ENCODE measurements at places on chromosomes 1 and 21.

DNA sequence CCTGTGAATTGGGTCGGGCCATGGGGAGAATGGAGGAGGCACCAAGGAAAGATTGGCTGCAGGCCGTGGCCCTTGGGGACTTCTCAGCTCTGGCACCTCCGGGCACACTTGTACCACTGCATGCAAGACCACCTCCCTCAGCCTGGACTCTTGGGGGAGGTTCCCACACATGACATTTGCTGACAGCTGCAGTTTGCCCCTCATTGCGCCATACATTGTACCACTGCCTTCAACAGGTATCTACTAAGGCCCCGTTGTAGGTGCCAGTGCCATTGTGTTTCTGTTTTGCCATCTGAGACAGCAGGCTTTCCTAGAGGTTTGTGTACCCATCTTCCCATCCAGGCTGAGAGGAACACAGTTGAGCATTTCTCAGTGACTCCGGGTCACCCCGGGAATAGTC lies 159.4 kb upstream of the TMEM51 start:
- DNase-seq = no peak

GRCh38 chr1:163570071-163570470 lies 248.3 kb downstream of the NUF2 start:
- DNase-seq = no peak

GRCh38 chr1:21514245-21514644 lies 5.0 kb downstream of the ALPL start:
- no peak for DNase-seq

DNA sequence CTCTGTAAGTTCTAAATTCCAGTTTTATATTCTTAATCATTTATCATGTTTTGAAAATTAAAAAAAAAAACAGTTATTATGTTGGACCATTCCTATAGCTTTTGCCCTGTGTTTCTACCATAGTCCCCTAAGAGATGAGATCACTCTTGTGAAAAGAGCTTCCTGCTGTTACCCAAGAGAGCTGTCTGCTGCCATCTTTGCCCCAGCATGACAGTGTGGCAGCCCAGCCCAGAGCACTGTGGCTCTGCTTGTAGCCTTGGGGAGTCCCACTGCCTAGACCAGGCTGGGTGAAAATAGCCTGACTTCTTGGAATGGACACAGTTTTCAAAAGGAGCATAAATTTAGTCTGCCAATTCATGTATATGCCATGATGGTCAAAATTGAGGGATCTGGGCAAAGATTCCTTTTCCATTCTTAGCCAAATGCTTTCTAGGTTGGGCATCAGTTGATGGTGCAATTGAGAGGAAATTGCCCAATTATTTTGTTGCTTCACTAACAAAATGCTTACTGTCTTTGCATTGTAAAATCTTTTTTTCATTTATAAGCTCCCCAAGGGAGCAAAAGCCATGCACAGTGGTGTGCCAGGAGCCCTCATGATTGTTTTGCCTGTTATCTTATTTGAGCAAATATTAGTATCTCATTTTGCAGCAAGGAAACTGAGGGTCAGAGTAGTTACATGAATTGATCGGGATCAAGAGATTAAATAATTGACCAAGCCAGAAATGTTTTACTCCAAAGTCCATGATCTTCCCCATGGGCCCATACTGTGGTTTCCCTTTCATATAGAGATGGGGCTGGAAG lies 72.8 kb downstream of the ETS2 start:
- no peak for DNase-seq

DNA sequence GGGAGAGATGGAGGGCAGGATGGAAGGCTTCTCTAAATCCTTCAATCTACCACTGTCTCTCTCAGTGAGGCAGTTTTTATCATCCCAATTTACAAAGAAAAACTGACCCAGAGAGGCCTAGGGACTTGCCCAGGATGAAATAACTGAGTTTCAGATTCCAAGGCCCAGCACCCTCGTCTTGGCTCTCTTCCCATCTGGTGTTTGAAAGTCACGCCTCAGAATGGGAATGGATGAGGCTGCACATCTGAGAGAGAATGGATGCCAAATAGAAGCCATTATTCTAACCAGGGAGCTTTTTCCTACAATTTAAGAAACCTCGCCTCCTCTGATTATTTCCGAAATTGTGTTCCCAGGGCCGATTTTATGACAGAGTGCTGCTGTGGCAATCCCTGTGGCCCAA lies 10.6 kb upstream of the KCNN3 start:
- no peak for DNase-seq

DNA sequence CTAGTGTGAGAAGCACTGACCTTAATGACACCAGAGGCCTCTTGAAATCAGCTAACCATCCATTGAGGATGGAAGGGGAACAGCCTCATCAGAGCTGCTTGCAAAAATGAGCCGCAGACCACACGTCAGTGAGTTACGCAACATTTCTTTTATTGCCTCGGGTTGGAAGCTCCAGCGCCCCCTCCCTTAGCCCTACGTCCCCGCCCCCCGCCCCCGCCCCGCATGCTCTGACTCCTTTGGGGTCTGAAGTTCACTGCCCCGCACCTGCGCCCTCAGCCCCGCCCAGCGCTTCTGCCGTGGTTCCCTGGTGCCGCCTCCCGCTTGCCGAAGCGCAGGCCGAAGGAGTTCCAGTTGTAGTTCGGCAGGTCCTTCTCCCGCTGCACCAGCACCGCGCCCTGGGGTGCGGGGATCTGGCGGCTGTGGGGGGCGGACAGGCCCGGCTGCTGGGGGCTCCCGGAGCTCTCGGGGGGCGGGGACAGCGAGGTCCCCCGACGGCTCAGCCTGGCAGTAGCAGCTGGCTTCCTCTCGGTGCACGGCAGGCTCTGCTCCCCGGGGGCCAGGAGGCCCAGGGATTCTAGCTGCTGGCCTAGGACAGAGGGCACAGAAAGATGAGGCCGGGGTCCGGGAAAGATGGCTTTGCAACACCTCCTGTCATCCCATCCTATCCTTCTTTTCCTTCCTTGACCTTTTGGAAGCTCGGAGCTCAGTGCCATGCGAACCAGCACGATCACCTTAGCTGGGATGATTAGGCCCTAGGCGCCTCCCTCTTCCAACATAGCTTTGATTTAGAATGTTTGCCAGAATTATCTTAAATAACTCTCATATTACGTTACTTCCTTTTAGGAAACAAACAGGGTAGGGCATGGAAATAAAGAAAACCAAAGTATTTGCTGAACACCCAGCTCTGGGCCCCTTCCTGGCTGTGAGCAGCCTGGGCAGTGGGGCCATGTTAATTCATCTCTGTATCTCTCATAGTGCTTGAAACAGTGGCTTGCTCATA lies 5.8 kb downstream of the KISS1 start:
- no peak for DNase-seq

GRCh38 chr1:174072581-174072980 lies 50.4 kb upstream of the RC3H1 start:
- no peak for DNase-seq

- no peak for DNase-seq
These were observed 18.0 kb downstream of the PTPRU start for GRCh38 chr1:29254346-29254745.

DNA sequence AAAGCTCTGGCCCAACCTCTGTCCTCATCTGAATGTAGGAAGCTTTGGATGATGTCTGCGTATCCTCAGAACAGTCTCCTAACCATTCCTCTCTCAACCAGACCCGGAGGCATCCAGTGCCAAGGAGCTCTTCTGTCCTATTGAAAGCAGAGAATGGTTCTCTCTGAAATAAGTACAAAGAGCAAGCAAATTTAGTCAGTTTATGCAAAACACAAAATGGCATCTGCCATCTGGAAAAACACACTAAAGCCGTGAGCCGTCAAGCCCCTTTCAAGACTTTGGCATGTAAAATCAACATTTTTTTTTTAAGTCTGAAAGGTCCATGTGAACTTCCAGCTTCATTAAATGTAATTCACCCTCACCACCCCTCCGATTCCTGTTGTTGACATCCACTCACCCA lies 21.7 kb upstream of the PROX1 start:
- no peak for DNase-seq

DNA sequence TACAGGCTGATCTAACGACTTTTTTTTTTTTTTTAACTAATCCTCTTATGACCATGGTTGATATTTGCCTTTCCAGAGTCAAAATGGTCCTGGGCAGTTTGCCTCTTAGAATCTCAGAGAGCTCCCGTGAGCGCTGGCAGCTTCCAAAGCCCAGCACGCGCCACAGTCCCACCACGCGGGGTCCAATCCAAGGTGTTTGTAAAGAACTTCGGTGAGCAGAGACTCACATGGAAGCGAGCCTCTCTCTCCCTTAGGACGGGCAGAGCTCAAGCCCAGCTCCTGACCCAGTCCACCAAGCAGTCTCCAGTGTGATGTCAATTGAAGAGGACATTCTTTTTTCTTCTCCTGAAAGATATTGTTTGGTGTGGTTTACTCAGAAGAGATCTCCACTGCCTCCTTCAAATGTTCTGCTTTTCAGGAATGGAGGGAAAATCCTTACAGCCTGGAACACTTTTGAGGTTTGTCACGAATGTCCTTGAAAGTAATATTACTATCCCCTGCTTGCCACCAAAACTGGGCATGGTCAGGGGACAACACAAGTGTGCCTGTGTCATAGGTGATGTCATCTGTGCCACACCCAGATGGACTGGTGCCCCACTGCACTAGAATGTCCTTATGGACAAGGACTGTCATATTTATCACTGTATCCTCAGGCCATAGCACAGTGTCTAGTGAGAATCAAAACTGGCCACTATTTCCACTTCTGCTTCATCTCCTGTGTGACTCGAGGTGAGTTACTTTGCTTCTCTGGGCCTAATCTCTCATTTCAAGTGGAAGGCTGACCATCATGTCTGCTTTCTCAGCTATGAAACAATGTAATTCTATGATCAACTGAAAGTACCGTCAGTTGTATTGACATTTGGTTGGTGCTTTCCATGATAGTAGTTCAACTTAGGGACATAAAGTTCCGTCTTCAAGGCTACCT lies 97.4 kb upstream of the EDEM3 start:
- no peak for DNase-seq

GRCh38 chr1:21490774-21491487 lies 18.3 kb upstream of the ALPL start:
- no peak for DNase-seq

GRCh38 chr1:2480236-2480985 lies 4.3 kb downstream of the PLCH2 start:
- no peak for DNase-seq

DNA sequence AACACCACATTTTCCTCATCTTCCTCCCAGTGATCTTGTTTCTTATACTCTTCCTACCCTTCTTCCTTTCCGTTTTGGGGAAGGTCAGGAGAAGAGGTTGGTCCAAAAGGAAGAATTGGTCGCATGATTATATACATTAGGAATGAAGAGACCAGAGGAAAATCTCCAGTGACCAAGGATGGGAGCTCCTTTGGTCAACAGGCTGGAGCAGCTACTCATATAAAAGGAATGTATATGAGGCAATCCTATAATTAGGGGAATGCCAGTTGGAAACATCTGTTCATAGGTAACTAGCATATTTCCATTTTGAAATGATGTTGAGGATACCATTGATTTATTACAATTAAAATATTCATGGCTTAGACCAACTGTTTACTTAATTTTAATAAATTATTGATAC lies 114.5 kb downstream of the LRRC40 start:
- DNase-seq = no peak

DNA sequence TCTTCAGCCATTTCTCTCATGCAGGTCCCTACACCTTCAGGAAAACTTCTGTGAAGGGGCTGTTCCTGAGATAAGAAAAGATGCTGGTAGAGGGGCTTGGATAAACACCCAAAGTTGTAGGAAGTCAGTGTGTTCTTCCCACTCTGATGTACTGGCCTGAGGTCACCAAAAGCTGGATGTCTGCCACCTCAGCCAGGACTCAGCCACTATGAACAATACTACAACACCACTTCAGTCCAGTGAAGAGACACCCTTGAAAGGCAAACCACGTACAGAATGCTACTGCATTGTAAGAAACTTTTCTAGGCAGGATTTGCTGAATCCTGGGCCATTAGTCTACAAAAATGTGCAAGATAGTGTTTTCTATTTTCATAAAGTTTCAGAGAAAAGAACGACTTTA lies 2.4 kb downstream of the PTPN14 start:
- no peak for DNase-seq

- DNase-seq = no peak
These were observed 22.0 kb upstream of the PRELP start for GRCh38 chr1:203453616-203454015.

DNA sequence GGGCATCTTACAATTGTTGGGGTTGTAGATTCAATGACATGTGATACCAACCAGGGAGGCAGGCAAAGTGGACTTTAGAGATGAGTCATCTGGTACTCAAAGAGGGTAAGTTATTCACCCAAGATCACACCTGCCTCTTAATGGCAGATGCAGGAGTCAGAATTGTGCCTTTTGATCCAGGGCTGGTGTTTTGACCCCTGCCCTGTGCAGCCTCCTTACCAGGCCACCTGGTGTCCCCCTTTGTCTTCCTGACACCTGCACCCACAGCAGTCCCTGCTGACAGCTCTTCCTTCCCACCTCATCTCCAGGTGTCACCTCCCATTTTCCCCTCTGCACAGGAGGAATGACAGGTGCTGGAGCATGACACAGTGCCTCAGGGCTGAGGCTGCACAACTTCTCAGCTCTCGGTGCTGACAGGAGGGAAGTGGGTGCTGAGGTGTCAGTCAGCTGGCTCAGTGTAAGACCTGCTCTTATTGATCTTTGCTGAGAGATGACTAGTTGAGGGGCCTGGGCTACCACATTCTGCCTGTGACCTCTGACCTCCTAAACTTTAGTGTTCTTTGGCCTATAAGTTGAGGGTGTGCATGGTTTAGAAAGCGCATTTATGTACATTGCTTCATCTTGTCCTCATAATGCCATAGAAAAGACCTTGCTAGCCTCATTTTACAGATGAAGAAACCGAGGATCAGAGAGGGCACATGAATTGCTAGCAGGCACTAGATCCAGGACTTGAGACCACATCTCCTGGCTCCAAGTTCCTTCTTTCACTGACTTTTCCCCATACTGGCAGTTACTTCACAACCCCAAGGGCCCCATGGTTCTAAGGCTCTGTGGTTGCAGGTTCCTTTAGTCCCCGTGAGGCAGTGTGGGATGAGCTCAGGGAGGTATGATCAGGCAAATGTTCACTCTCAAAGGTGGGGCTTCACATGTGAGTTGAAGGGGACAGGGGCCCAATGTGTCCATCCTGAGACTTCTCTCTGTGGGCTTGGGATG lies 31.3 kb downstream of the CACNA1E start:
- DNase-seq = no peak

DNA sequence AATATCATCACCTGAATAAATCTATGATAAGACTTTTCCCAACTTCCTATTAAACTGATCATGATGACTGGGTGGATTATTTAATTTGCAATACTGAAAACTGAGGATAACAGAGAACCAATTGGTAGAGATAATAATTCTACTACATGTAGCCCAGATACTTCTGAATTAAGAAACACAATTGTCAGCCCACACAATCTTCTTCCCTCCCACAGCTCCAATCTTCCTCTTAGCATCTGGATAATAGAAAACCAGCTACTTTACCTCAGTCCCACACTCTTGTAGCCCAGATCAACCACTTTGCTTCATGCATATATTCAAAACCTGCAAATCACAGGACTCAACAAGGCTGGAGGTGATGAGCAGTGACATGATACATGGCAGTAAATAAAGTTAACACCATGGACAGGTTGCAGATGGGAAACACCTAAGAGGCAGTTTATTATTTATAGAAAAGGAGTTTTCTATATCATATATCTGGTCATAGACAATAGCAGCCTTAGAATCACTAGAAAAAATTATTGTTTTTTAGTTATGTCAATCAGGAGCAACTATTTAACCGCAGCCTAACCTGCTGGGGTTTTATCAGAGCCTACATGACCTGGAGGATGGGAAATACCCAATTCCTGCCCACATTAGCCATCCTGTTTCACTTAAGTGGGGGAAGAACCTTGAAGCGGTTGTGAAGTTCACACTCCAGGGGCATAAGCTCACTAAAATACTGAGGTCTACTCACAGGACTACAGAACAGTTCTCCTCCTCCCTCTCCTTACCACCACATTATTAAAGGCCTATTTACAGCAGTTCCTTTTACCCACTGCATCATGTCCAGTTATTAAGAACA lies 16.7 kb downstream of the FRRS1 start:
- DNase-seq = no peak
